ENCODE measurements at places on chromosomes 12 and 14.

DNA sequence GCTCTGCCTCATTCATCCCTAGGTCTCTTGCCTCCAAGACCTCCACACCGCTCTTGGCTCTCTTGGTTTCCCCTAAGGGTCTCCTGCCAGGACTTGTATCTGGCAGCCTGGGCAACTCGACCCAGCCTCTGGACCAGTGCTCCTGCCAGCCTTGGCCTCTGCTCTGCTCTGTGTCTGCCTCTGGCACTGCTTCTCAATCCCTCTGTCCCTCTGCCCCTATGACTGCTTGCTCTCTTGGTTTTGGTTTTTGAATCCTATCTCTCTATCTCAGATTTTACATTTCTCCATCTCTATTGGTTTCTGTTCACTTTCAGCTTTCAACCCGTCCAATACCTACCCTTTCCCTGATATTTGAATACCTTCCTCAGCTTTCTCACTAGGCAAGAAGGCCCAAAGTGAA, 6.3 kb downstream of the ITGA5 start:
- no peak for DNase-seq

- no peak for DNase-seq
These were observed 87.7 kb downstream of the STON2 start for GRCh38 chr14:81312289-81312876.

DNA sequence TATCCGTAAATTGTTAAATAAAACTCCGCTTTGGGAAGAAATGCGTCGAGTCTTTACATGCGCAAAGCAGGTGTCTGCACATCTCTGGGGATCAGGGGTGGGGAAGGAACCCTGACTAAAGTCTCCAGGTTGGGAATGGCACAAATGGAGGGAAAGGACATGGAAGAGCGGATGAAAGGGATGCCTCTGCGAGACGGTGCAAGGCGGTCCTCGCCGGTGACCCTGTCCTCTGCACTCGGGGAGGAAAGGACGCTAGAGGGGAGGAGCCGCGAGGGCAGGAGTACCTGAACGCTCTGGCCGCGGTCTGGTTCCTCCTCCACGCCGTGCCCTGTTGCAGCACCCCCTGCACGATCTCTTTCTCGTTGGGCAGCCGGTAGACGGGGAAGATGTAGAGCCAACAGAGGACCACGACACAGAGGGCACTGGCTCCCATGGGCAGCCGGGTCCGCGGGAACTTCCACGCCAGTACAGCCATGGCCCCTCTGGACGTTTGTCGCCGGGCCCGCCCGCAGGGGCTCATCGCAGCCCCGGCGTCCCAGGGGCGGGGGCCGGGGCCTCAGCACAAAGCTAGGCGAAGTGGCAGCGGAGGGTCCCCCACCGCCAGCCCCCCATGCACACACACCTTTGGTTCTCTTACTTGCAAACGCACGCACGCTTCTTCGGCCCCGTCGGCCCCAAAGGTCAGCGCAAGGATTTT, 646 bp downstream of the ST8SIA1 start:
- DNase-seq: no peak

DNA sequence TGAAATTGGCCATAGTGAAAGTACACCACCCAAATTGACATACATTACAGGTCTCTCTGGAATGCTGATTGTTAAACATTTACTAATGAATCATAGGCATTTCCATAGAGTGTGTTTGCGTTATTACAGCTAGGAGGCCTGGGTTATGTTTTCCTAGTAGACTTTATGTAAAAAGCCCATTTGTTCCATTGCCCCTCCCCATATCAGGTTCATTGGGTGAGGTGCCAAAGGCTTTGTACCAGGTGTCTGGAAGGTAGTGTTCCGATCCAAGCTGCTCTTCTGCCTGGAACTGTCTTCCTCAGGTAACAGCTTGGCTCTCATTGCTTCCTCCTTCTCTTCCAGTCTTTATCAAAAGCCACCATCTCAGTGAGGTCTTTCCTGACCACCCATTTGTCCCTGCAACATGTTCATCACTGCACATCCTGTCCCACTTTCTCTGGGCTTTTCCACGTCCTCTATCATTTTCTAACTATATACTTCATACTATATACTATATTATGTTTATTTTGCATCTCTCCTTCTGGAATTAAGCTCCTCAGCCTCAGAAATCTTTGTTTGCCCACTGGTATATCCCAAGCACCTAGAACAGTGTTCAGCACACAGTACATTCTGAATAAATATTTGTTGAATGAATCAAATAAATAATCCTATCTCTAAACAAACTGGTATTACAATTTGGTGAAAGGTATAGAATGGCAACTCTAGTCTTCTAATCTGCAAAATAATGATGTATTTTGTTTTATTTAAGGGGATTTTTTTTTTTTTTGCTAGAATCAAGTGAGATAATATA, 252.3 kb downstream of the KTN1 start:
- DNase-seq: no peak

GRCh38 chr12:15599266-15600037, 189.7 kb downstream of the EPS8 start:
- DNase-seq: no peak

DNA sequence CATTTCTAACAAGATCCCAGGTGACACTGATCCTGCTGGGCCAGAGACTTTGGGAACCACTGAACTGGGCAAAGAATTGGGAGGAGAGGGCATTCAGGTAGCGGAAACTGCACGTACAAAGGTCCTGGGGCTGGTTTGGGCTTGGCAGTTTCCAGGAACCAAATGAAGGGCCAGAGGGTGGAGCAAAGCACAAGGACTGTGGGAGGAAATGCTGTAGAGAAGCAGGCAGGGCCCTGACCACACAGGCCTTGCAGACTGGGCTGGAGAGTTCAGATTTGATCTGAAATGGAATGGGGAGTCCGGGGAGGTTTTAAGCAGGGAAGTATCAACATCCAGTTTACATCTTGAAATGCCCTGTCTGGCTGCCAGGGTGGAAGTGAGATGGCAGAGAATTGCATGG, 195.1 kb downstream of the PHETA1 start:
- DNase-seq: no peak

GRCh38 chr14:94293578-94293924, 483 bp upstream of the SERPINA10 start:
- DNase-seq: no peak

GRCh38 chr14:66645716-66646115, 137.8 kb downstream of the GPHN start:
- DNase-seq: no peak

GRCh38 chr14:92690171-92691011, 58.0 kb downstream of the LGMN start:
- no peak for DNase-seq

- DNase-seq: no peak
These were observed 4.1 kb upstream of the PIK3C2G start for GRCh38 chr12:18257251-18257650.

DNA sequence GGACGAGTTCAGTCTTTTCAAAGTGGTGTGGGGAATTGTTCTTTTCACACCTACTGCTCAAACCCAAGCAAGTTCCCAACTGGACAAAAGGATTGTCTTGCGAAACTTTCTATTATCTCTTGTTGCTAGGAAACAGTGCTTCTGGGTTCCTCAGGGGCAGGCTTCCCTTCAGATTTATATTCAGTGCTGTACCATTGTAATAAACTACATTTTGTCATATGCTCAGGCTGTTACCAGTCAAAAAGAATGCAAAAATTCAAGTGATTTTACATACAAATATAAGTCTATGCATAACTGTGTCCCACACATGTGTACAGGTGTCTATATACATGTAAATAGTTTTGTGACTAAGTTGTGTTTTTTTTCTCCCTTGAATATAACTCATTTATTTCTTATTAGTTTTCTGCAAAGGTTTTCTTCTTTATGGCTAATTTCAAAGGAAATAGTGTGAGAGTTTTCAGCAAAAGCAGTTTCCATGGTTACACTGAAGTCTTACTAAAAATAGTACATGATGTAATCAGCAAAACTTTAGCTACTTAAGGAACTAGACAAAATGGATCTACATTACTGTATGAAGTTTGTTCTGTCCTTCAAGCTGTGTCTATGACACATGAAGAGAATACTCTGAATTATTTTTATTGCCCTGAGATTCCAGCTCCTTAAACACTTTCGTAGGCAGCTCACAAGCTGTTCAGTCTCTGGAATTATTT, 430.2 kb upstream of the TMPO start:
- DNase-seq: no peak

DNA sequence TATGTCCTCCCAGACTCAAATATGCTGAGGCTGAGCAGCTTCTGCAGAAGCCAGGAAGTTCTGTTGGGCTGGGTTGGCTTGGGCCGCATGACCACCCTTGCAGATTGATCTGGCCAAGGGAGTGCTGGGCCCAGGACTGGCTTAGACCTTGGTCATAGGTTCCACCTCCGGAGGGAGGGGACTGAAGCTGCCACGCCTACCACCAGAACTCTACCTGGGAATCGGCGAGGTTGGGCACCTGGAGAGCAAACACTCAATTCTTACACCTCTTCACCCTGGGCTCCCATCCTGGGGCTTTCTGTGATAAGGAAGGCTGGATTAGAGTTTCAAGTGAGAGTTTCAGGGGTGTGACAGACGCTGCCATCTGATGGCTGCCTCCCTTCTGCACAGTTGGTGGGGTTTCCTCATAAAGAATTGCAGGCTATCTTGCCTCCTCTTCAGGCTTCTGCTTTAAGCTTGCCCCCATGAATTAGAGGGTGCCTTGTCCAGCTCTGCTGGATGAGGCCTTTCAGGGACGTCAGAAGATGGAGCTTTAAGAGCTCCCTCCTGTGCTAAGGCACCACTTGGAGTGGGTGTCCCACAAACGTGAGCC, 5.8 kb downstream of the SLC24A4 start:
- no peak for DNase-seq

DNA sequence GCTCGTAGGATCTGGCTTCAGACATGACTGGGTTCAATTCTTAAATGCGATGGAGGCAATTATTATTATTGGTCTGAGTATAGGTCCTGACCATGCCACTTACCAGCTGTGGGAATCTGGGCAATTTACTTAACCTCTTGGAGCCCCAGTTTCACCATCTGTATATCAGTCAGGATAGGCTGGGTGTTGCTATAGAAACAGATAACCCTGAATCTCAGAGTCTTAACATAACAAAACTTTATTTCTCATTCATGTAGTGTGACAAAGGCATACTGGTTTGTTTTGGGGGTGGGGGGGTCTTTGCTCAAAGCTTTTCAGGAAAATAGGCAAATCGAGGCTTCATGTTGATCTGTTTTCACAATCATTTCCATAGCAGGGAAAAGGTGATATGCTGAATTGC, 199.6 kb upstream of the SRRM4 start:
- no peak for DNase-seq

DNA sequence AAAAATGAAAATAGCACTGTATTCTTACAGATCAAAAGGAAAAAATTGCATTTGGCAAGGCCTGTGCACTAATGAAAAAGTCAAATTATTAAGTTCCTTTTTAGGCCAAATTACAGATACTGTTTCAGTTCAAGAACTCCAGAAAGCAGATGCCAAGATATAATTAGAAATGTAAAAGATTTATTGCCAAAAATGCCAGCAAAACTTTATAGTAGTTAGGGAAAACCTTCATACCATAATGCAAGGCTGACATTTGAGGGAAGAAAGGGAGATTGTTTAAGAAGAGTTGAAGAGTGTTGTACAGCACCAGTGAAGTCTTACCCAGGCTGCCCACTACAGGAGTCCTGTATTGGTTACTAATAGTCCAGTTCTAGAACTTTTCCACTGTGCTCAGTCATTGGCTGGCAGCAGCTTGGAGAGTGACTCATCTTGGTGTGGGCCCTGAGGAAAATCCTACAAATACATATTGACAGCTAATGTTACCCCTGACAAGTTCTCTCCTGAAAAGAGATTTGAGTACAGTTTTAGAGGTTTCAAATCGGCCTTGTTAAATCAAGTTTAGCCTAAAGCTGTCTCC, 600.4 kb downstream of the C12orf50 start:
- no peak for DNase-seq

- DNase-seq: no peak
These were observed 4.3 kb downstream of the GALNT9 start for GRCh38 chr12:132324841-132325732.

- DNase-seq: no peak
These were observed 2.2 kb upstream of the KRT80 start for GRCh38 chr12:52193991-52194390.

- DNase-seq: no peak
These were observed 30.7 kb downstream of the SNRNP35 start for GRCh38 chr12:123488539-123489230.

GRCh38 chr12:71552728-71553501, 110.7 kb downstream of the ZFC3H1 start:
- DNase-seq: no peak

DNA sequence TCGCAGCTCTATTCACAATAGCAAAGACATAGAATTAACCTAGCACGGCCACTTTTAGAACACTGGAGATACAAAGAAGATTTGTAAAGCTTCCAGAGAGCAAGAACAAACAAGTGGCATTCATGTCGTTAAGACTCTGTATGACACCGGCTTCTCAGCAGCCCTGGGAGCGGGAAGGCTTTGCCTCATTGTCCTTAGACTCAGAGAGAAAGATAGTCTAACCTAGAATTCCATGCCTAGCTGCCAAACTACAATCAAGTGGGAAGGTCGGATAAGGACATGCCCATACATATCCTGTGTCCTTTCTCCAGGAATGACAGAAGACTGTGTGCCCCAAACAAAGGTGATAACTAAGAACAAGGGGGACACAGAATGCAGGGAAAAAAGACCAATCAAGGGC, 1038.3 kb downstream of the BCL11B start:
- no peak for DNase-seq

DNA sequence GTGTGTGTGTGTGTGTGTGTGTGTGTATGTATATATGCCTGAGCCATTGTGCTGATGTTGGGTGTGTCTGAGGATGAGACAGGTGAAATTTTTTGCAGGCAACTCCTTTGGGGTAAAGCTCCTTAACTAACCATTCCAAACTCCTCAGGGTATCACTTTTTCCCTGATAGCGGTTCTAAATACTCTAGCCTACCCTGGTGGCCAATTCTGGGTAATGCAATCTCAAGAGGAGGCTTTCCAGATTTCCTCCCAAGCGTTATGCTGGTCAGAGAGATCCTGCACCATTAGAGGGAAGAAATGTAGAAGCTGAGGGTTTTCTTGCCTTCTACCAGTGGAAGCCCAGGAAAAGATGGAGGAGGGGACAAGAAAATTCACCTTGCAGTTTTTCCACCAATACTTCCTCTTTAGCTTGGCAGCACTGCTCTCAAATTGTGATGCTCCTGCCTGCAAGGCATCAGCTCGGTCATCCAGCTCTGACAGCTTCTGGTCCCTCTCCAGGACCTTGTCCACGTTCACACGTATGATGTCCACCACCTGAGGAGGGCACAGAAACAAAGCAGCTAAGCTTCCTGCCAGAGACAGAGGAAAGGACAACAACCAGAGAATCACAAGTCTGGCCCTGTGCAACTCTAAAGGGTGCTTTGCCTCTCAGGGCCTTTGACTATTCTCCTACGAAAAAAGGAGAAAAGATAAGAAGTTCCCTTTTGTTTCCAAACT, 4.9 kb downstream of the VAMP1 start:
- DNase-seq: no peak

- DNase-seq: no peak
These were observed 59.4 kb downstream of the PITPNM2 start for GRCh38 chr12:123091230-123092150.

DNA sequence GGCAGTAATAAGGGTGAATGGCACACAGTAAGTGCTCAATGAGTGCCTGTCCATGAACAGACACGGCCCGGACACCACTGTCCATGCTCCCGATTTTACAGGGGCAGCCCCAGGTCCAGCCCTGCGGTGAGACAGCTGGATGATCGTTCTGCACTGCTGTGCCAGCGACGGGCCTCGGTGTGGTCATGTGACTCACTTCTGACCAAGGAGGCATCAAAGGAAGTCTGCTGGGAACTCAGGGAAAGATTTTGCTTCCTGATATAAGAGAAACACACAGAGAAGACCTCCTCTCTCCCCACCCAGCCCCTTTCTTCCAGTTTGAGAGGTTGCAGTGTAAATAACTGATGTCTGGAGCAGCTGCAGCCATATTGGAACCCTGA, 126.6 kb downstream of the SCARB1 start:
- no peak for DNase-seq

- DNase-seq: no peak
These were observed 223.7 kb downstream of the PELI2 start for GRCh38 chr14:56341766-56342493.
